ENCODE measurements at places on chromosomes 7 and 10.

- DNase-seq: no peak
Measured at GRCh38 chr10:107025676-107026075, 138.8 kb downstream of the SORCS1 start.

DNA sequence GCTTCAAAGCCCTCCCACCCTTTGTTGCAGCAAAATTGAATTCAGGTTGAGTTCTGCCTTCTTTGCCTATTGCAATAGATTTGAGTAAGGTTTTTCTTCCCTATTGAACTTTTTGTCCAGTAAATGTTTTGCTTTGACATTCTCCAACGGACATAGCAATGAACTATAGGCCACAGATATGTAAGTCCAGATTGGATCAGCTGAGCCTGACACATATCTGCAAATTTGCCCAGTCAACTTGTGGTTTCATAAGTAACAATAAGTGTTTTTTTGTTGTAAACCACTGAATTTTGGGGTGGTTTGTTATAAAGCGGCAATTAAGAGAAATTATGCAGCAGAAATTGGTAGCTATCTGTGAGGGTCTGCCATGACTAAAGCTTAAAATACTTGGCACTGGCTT, 332.1 kb upstream of the SORCS1 start:
- no peak for DNase-seq

- DNase-seq: no peak
Measured at GRCh38 chr10:22252801-22253579, 35.2 kb upstream of the EBLN1 start.

DNA sequence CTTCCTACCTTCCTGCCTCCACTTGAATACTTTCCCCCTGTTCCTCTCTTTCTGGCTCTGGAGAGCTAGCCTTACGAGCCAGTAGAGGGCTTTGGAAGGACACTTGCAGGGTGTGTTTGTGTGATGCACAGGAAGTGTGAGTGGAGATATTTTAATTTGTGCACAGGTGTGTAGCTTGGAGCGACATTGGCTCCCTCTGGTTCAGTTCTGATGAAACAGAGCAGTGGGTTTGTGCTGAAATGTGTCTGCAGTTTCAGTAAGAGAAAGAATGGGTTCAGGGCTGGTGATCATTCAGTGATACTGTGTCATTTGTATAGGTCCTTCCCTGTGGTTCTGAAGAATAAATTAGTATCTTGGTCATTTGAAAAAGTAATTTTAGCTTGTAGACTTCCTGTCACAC, 86.9 kb downstream of the SND1 start:
- no peak for DNase-seq

DNA sequence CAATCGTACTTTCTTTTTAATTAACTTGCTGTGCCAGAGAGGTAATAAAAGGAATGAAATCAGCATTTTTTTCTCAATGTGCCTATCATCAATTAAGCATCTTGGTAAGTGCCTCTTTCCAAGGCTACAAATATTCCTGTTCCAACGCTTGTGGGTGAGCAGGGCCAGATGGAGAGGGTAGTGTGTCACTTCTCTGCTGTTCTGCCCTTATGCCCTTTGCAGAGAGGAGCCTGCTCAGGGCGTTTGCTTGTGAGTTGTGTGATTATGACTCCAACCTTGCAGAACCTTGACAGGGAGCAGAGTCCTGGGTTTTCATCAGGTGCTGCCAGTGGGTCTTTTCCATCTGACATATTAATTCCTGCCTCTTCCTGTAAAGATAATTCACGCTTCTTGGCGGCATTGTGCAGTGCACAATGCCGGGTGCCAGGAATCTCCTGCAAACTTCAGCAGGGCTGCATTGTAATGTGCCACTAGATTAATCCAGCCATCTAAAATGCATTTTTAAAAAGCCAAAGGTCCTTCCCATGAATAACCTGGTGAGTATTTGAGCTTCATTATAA, 234.4 kb downstream of the ARHGAP12 start:
- no peak for DNase-seq

GRCh38 chr7:44693641-44694313, 54.9 kb upstream of the ZMIZ2 start:
- DNase-seq: peak; percentile 61

DNA sequence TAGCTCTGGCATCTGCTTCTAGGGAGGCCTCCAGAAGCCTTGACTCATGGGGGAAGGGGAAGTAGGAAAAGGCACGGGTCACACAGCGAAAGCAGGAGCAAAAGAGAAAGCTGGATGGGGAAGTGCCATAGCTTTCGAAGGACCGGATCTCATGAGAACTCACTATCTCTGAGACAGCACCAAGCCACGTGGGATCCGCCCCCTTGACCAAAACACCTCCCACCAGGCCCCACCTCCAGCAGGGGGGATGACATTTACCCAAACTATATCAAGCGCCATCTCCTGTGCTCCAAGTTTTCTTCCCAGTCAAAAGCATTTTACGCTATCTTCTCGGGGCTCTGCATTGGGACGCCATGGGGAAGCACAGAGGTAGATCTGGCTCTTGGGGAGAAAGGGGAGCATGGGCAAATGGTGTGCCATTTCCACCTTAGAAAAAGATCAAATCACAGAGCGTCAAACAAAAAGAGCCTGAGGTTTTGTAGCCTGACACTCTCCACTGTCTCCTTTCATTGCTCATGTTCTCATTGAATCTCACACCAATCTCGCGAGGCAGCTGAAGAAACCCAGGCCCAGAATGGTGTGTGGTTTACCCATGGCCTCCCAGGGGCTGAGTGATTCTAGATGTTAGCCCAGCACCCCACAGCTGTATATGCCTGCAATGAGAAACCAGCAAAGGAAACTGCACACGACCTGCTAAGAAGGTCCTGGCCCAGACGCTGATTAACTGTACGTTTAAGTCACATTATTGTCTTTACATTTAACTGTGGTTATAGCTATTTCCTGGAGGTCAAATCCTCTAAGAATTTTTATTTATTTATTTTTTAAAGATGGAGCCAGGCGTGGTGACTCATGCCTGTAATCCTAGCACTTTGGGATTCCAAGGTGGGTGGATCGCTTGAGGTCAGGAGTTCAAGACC, 8.1 kb upstream of the OLAH start:
- DNase-seq: peak; percentile 53

DNA sequence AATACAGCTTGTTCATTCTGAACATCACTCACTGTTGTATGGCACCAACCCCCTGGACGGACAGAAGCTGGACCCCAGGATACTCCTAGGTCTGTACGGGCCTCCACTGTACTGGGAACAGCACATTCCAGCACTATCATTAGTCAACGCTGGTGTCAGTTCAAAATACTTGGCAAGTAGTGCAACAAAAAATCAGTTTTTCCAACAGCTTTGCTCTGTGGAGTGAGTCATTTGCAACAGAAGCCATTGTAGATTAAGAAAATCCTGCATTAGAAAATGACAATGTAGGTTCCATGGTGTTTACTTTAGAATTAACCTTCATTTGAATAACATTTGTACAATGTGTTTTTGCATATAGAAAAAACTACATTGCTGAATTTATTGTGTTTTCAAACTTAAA, 266.6 kb downstream of the HDAC9 start:
- peak; percentile 53 for DNase-seq

DNA sequence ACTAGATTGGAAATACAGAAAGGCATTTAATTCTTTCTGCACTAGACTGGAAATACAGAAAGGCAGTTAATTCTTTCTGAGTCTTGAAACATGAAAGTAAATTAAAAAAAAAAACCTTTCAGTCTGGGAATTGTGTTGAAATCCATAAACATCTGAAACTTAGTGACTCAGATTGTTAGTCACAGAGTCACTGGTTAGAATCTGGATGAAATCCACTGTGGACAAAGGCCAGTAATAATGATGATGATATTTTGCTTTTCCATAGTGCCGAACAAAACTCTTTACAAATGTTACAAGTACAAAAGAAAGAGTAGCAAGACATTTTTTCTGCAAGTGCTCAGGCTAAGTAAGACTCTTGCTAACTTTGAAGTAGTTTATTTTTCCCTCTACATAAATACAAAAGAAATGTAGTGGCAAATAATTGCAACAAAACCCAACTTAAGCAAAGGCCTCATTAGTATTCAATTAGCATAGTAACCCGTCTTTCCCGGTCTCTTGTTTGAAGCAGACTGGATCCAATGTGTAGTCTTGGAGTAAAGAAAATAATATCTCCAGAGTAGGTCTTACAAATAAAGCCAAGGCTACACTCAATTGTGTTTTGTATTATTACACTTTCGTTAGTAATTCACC, 5.8 kb upstream of the PRTFDC1 start:
- peak; percentile 95 for DNase-seq

- no peak for DNase-seq
Measured at GRCh38 chr10:126758867-126759266, 88.4 kb upstream of the C10orf90 start.

GRCh38 chr7:1944619-1945210, 274.6 kb downstream of the ELFN1 start:
- DNase-seq: no peak

- DNase-seq: no peak
Measured at GRCh38 chr10:3265088-3265487, 92.5 kb upstream of the PITRM1 start.

DNA sequence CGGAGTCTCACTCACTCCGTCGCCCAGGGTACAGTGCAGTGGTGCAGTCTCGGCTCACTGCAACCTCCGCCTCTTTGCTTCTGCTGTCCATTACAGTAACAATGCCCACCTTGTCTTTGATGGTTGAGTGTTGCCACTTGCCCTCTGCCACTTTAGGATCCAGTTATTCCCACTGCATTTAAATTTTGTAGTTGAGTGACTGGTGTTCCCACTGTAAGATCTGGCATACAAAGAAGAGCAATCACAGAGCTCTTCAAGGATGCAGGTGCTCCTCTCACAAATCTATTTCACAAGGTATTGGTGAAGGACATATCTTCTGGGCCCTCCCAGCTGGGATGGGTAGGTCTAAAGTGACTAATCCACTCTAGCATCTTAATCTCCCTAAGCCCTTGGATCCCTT, 12.6 kb downstream of the PTER start:
- no peak for DNase-seq

DNA sequence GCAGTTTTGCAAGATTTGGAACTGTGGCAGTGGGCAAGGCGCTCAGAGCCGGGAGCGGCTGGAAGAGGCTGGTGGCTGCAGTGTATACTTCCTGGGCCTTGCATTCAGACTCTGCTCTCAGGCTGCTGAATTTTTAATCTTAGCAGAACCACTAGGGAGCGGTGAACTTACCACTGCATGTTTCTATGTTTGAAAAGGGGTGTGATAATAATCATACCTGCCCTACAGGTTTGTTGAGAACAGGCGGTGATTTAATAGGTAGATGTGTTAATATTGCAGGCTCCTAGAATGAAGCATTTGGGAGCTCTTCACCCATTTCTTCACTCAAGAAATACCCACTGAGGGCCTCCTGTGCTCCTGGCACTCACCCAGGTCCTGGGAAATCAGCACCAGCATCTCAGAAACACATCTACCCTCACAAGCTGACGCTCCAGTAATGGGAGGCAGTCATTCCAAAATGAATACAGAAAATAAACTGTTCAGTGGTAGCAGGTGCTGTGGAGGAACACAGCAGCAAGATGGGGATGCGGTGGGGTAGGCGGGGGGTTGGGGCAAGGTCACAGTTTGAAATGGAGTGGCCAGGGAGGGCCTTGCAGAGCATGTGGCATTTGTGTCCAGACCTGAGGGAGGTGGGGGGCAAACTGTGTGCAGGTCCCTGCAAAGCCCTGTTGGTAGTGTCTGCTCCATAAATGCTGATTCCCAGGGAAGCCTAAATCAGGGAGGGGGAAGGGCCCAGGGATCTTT, 41.0 kb downstream of the VWA2 start:
- no peak for DNase-seq

GRCh38 chr7:121083790-121084251, 95.3 kb downstream of the CPED1 start:
- DNase-seq: peak; percentile 36

DNA sequence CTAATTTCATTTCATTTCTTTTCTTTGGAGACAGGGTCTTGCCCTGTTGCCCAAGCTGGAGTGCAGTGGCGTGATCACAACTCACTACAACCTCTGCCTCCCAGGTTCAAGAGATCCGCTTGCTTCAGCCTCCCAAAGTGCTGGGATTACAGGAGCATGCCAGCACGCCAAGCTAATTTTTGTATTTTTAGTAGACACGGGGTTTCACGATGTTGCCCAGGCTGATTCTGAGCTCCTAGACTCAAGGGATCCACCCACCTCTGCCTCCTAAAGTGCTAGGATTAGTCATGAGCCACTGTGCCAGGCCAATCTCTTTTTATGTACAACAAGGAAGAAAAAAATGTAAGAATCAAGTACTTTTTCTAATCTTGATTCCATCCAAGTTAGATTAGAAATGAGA, 10.7 kb upstream of the KMT2E start:
- peak; percentile 86 for DNase-seq

- DNase-seq: no peak
Measured at GRCh38 chr7:43152696-43153095, 40.2 kb downstream of the HECW1 start.

DNA sequence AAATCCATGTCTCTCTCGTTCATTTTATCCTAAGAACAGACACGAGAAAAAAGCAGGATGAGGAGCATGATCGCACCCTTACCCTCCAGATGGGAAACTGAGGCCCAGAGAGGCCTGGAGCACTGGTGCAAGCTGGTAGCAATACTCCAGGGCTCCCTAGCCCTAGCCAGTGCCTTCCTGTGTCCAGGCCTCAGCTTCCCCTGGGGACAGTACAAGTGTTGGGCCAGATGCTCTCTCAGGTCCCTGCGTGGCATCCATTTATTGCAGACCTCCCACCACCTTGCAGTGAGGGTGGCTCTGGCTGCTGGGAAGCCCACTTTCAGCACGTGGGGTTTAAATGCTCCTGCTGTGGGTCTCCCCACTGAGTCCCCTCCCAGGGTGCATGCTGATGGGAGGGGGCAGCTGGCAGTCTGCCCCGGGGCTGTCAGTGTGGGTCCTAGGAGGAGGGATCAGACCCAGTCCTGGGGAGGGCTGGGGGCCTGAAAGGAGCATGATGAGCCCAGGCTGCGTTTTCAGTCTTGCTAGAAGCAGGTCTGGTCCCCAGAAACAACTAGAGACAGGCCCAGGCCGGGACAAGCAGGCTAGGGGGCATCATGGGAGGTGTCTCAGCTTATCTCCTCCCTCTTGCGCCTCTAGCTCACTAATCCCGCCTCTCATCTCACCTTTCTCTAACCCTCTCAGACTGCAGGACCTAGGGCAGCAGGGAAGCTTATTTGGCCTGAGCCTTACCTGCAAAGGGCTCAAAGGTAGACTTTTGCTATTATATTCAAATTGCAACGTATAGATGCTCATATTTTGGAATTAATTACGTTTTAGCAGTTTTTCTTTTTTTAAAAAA, 662 bp upstream of the PPIF start:
- no peak for DNase-seq

GRCh38 chr10:111137007-111137406, 60.2 kb downstream of the ADRA2A start:
- DNase-seq: no peak

- DNase-seq: peak; percentile 71
Measured at GRCh38 chr10:125118011-125118611, 42.3 kb downstream of the CTBP2 start.

GRCh38 chr10:4807761-4808507, 18.1 kb upstream of the AKR1E2 start:
- DNase-seq: peak; percentile 66

DNA sequence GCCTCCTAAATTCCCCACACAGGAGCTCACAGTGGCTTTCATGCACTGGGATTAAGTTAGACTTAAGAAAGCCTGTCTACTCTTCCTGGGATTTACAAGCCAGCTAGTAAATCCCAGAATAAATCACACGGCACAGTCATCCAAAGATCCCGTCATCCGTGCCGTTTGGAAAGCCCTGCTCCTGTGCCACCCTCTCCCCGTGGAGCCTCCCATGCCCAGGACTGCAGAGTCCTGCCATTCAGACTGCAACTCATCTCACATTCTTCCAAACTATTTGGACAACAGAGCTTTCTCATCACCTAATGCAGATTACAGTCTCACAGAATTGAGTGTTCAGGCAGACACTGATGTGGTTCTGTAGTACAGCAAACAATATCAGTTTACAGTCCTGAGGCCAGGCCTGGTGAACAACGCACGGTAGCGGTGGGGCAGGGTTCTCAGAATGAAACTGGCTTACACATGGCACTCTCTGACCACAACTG, 166.5 kb downstream of the EGFR start:
- no peak for DNase-seq

Measured in adipocyte (in vitro differentiated cells).